Panc1 (cell line): ENCODE measurements at places on chromosomes 11 and 22.

GRCh38 chr11:87306262-87306851, 268.6 kb downstream of the TMEM135 start:
- no peak for DNase-seq

DNA sequence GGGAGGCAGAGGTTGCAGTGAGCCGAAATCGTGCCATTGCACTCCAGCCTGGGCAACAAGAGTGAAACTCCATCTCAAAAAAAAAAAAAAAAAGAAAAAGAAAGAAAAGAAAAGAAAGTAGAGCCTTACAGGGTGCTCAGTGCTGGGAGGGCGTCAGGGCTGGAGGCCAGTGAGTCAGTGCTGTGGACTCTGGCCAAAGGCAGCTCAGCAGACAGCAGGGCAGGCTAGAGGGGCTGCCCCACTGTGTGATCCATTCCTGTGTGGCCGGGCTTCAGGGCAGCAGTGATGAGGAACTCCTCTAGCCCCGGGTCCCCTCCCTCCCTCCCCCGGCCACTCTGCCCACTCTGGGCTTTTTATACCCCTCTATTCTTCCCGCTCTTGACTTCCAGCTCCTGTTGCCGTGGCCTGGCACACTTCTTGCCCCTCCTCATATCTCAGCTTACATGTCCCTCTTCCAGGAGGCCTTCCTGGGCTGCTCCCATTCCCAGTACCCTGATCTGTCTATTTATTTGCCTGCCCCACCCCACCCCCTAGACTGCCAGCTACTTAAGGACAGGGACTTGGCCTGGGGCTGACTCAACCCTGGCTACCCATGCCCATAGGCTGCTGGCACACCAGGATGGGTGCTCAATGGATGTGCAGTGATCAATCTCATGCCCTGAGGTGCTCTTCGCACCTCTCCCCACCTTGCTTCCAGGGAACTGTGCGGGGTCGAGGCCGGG, 10.1 kb downstream of the SYT12 start:
- DNase-seq = no peak

- DNase-seq = no peak
Measured at GRCh38 chr11:2816941-2817421, 68.6 kb downstream of the CDKN1C start.

GRCh38 chr11:3170044-3170755, 5.1 kb upstream of the OSBPL5 start:
- no peak for DNase-seq

- no peak for DNase-seq
Measured at GRCh38 chr22:41526830-41527799, 17.2 kb downstream of the POLR3H start.

DNA sequence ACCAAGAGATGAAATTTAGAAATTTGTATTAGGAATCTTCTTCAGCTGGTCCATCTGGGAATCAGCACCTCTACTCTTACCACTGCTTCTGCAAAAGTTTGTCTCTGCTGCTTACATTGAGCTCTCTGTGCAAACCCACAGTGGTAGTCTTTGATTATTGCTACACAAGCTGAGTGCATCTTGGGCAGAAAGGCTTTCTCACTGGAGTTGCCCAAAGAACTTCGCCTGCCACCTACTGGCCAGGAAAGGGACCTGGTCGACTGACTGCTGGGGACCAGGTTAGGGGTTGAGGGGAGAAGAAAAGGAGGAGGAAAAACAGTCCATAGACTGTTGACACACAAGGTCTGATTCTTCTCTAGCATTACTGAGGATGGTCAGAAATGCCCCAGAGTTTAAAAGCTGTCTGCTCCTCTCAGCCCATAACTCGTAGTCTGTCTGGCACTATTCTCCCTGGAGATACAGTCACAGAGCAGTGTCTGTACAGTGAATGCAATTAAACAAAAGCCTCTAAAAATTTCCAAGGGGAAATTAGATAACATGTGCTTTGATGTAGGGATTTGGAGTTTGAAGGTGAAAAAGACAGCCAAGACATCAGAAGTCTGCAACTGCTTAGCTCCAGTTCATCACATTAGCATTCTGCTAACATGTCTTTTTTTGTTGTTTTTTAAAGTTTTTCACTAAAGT, 215.0 kb upstream of the CTSC start:
- DNase-seq = no peak

GRCh38 chr11:46338988-46339666, 8.1 kb upstream of the DGKZ start:
- no peak for DNase-seq

DNA sequence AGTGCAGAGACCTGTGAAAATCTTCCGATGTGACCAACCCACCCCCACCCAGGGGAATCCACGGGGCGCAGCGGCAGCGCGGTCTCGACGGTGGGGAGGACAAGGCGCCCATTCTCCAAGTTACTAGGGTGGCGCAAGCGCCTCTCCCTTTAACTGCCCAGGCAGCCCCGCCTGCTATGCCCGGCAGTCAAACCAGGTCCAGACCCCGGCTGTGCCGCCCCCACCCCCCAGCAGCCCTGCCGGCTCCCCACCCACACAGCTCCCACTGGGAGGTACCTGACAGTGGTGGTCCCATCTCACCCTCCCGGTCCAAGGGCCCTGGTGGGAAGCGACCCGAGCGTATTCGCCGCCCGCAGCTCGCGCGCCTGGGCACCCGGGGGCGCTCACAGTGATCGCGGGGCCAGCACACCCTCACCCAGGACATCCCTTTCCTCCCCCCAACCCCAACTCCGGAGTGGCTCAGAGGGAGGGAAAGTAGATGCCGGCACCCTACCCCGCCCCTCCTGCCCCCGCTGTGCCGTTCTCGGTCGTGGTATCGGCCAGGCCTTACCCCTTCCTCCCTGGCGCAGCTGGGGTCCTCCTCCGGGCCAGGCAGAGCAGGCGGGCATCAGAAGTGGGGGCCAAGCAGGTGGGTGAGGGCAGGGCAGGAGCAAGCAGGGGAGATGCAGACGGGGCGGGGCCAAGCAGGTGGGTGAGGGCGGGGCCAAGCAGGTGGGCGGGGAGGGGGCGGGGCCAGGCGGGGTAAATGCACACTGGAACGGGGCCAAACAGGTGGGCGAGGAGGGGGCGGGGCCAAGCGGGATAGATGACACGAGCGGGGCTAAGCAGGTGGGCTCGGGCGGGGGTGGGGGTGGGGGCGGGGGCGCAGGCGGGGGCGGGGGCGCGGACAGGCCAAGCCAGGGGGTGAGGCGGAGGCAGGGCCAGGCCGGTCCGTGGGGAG, at the start of gene TRPM5:
TRPM5 (minus strand) TSS at position 634 of the 940 bp plus-strand sequence. CDS start 21,478 bp downstream, outside the sequence.
- no peak for DNase-seq

DNA sequence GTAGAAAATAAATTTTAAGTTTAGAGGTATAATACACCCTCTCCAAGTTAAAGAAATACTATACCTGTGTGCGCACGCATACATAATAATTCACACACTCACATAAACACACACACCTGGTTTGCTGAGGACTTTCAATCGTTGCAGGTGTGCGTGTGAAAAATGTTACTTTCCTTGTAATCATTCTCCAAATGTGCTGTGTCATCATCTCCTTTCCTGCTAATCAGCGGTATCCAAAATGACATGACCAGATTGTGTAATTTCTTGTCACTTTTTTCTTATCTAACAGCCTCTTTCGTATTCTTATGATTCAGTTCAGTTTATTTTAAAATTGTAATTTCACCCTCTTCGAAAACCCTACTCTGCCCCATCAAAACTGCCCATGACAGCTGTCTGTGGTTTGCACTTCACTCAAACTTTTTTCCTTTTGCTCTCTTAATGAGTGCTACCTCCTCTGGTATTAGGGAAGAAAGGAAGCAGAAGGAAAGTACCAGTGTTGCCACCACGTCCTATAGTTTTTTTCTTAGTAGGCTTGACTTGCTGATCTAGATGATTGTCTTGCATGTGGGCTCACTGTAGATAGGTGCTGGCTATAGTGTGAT, 651.2 kb downstream of the CNTN5 start:
- DNase-seq = no peak

GRCh38 chr22:47793304-47794101, 1031.1 kb downstream of the TBC1D22A start:
- no peak for DNase-seq

- no peak for DNase-seq
Measured at GRCh38 chr22:40728731-40729189, 49.5 kb downstream of the MCHR1 start.

GRCh38 chr11:120391292-120391691, 55.1 kb downstream of the ARHGEF12 start:
- no peak for DNase-seq

GRCh38 chr11:22734628-22735345, 68.4 kb downstream of the GAS2 start:
- no peak for DNase-seq

- no peak for DNase-seq
Measured at GRCh38 chr22:40714499-40715337, 35.4 kb downstream of the MCHR1 start.

DNA sequence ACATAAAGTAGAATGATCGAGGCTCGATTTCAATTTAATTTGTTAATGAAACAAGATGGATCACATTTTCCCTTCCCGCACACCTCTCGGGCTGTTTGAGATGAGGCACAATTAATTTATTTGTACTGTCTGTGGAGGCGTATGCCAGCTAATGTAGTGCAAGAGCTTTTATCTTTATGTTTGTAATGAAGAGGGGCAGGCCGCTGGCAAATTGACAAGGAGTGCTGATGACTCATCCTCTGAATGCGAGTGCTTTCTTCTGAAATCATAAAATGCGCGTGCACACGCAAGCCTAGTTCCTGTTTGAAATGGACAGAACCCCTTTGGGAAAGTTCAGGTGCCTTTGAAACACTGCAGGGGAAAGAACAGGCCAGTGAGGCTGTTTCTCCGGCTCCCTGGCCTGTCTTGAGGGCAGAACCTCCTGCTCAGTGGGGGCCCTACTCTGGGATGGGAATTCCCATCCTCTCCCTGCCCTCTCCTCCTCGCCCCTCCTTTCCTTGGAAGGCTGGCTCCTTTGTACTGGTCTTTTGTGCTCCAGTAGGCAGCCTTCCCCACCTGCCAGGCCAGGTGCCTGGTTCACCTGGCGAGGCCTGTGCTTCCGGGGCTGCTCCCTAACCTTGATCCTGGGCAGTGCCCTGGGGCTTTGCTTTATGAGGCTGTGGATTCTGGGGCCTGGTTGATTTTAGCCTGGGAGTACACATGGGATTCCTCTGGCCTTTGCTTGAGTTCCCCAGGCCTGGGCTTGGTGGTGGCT, 50.3 kb downstream of the TEAD1 start:
- DNase-seq = no peak

DNA sequence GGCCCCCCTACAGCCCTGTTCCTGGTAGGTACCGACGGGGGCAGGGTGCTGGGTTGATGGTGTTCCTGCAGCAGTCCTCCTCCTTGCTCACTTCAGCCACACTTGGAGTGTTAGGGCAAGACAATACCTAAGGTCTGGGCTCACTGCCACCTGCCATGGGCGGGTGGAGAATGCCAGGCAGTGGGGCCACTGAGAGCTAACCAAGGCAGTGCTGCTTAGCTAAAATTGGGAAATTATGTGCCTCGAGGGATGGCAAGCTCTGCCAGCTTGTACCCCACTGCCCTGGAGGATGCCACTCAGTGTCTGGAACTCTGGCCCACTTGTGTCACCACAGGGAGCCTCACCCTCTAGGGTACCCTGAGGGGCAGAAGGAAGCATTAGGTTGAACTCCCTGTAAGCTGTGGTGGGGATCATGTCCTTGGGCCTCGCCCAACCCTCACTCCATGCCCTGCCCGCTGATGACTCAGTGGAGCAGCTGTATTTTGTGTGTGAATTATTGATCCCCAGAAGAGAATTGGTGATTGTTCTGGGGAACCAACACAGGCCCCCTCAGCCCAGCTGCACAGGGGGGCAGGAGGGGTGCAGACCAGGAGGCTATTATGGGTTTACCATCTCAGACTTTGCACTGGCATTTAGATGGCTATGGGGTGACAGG, 17.7 kb downstream of the PHLDB1 start:
- DNase-seq = no peak

GRCh38 chr22:19971276-19972124, 29.9 kb upstream of the TXNRD2 start:
- DNase-seq = no peak

DNA sequence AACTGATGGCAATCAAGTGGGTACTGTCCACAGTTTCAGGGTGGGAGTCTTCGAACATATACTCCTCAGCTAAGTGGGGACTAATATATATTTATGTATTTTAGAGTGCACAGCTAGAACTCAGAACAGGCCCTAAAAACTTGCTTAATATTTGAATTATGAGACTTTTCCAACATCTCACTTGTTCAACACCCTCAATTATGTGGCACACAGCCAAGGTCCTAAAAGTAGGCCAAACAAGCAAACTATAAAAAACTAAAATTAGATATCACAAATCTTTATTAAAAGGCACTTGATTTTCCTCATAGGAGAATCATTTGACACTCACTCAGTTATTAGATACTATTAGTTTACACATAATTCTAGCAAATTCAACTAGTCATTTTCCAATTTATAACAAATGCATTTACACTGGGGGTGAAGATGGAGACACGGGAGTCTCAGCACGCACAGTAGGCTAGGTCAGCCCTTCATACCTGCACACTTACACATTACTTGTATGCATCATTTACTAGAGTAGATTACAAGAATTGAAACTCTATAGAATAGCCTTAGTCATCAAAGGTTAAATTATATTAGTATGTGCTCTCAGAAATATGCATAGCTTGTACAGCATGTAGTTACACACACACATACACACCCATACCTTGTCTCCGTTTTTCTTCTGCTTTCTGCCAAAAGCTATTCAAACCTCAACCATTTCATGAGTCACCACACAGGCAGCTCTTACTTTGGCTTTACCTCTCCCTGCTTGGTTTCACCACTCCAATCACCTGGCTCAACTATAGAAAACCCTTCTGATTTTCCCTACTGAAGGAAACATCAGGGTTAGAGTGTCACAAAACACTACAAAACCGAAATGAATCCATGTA, 171.5 kb downstream of the SBF2 start:
- no peak for DNase-seq

- DNase-seq = no peak
Measured at GRCh38 chr11:79897896-79898295, 457.1 kb upstream of the TENM4 start.

- no peak for DNase-seq
Measured at GRCh38 chr11:108500721-108501120, 2.5 kb upstream of the POGLUT3 start.

DNA sequence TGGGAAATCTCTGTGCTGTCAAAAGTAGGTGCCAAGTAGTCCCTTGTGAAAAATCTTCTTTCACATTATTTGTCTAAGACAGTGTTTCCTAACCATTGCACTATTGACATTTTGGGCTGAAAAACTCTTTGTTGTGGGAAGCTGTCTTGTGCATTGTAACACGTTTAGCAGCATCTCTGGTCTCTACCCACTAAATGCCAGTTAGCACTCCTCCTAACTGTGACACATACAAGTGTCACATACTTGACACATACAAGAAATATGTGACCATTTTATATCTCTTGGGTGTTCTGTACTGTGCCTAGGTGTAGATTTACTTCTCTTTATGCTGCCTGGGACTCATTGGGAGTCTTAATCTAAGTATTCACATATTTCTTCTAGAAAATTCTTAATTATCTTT, 57.8 kb downstream of the NXPE1 start:
- DNase-seq = no peak

DNA sequence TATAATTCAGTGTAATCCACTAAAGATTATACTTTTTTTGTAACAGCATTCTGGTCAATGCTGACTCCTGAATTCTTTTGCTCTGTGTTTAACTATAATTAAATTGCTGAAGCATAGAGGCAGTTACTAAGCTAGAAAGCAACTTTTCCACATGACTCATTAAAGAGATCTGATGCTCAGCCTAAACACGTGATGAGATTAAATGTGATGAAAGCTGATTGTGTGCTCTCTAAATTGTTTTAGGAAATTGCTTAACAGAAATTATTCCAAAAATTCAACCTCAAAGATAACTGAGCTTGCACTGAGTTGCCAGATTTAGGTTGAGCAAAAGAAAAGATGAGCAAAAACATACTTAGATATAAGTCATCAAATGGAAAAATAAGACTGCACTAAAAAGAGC, 1033.6 kb downstream of the FAM181B start:
- DNase-seq = no peak
